Caki2 (cell line): ENCODE measurements at places on chromosomes 12 and 14.

DNA sequence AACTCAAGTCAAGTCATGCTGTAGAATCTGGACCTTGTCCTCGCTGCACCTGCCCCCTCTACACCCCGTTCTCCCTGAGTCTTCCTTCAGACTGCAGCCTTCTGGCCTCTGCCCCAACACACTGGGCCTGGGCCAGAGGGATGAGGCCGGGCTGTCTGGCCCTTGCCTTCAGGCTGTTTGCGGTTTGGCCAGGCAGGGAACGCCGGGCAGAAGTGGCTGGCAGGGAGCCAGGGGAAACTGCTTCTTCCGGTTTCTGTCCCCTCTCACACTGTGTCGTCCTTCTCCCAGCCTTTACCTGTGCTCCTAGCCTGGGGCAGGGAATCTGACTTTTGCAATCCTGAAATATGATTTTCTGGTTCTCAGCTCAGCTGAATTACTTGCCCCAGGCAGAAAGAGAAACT, 13.5 kb downstream of the DGLUCY start:
- DNase-seq: no peak

- no peak for DNase-seq
Measured at GRCh38 chr12:113826805-113827538, 139.2 kb downstream of the RBM19 start.

DNA sequence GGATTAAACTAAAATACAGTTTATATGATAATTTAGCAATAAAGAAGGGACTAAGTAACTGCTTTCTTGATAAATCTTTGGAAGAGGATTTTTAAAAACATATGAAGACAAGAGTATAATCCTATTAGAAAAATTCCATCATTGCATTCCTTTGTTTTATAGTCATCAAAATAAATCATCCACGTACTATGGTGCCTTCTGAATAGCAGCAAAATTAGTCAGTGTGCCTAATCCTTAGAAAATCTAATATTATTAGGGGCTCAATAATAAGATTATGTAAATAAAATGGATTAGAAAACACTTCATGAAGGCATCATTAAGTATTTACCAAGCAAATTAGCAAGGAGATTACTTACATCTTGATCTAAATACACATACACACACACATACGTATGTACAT, 102.1 kb downstream of the KCNH5 start:
- no peak for DNase-seq

- peak; percentile 66 for DNase-seq
Measured at GRCh38 chr12:63420206-63420644, 248.1 kb downstream of the DPY19L2 start.

- DNase-seq: no peak
Measured at GRCh38 chr14:42370056-42370455, 763.4 kb downstream of the LRFN5 start.

DNA sequence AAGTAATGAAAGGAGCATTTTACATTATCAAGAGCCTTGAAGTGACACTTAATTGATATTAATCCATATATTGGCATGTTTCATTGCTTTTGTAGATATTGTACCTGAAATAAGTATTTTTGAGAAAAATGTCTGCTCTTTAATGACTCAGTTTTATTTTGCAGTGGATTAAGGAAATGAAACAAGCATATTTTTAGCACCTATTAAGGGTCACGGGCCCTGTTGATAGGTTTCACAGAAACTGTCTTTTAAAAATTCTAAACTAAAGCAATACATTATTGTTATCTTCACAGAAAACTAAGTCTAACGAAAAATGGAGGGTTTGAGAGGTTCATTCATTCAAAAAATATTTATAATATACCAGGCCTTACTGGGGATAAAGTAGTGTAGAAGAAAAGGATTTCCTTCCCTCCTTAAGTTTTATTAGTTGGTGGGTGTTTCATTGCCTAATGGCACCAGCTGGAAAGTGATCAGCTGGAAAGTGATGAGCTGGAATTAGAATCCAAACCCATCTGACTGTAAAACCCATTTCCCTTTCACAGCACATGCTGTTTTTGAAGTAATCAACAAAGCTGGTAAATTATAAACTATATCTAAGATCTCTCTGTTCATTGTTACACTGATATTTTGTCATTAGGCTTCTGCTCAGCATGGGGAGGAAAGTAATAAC, 54.2 kb downstream of the PTPRQ start:
- DNase-seq: no peak
